ENCODE measurements at places on chromosomes 7 and 10.

DNA sequence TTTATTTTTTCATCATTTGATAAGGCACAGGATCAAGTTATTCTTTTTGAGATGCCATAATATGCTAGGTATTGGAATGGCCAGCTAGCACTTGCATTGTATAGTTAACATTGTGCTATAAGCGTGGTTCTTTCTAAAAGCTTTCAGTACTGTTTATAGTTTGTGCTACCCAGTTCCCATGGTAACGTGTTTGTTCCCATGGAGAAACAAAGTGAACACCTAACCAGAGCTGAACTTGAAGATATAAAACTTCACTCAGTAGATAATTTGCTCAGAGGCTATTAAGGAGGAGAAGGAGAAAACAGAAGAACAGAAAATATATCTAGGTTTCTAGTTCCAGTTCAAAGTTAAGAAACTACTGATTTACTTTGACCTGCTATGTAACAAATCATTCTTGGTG lies 23.6 kb upstream of the ITGB8 start:
- H3K27me3 ChIP-seq, result no peaks in the 10 kb centered on the region
- H3K4me1 ChIP-seq, result no peaks in the 10 kb centered on the region
- H3K27ac ChIP-seq, result no peak overlapping the region
- no peak for DNase-seq
- H3K4me3 ChIP-seq, result no peak overlapping the region
- H3K36me3 ChIP-seq, result no peaks in the 10 kb centered on the region

GRCh38 chr10:104938031-104938430 lies 296.9 kb downstream of the SORCS3 start:
- H3K27ac ChIP-seq, result no peak overlapping the region
- no peak for DNase-seq
- peaks cover 4% of the 10 kb centered on the region for H3K4me1 ChIP-seq
- no peaks in the 10 kb centered on the region for H3K27me3 ChIP-seq
- H3K4me3 ChIP-seq, result no peak overlapping the region
- no peaks in the 10 kb centered on the region for H3K36me3 ChIP-seq

DNA sequence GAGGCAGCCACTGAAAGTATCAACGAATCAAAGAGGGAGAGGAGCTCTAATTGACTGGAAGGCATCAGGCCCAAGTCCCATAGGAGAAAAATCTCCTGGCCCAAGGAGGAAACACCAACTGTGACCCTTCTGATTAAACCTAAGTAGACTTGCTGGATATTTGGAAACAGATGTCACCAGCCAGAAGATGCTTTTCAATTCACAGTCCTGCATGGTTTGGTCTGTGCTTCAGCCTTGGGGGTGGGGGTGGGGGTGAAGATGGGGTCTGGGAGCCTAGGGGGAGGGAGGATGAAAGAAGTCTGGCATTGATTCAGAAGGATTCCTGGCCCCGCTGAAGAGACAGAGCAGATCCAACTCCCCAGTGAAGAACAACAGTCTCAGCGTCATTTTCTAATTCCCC lies 623.7 kb downstream of the PARD3 start:
- H3K27ac ChIP-seq, result no peak overlapping the region
- H3K27me3 ChIP-seq, result peaks cover 4% of the 10 kb centered on the region
- H3K4me1 ChIP-seq, result no peaks in the 10 kb centered on the region
- no peaks in the 10 kb centered on the region for H3K36me3 ChIP-seq

- no peak overlapping the region for H3K4me3 ChIP-seq
- H3K27me3 ChIP-seq, result no peaks in the 10 kb centered on the region
Observed at GRCh38 chr7:66873476-66873875, 47.5 kb upstream of the TMEM248 start.

GRCh38 chr10:113524120-113524519 lies 28.7 kb upstream of the HABP2 start:
- no peaks in the 10 kb centered on the region for H3K4me1 ChIP-seq
- H3K36me3 ChIP-seq, result no peaks in the 10 kb centered on the region
- H3K27me3 ChIP-seq, result no peaks in the 10 kb centered on the region
- DNase-seq, result no peak

GRCh38 chr10:78830976-78831375 lies 237.8 kb upstream of the ZMIZ1 start:
- no peaks in the 10 kb centered on the region for H3K4me1 ChIP-seq
- no peak for DNase-seq
- H3K27me3 ChIP-seq, result peaks cover 3% of the 10 kb centered on the region
- H3K4me3 ChIP-seq, result no peak overlapping the region
- no peak overlapping the region for H3K27ac ChIP-seq
- H3K36me3 ChIP-seq, result no peaks in the 10 kb centered on the region

- no peaks in the 10 kb centered on the region for H3K36me3 ChIP-seq
- H3K4me1 ChIP-seq, result no peaks in the 10 kb centered on the region
- no peaks in the 10 kb centered on the region for H3K27me3 ChIP-seq
- H3K4me3 ChIP-seq, result no peak overlapping the region
- H3K27ac ChIP-seq, result no peak overlapping the region
Observed at GRCh38 chr7:42445691-42446090, 208.7 kb upstream of the GLI3 start.

DNA sequence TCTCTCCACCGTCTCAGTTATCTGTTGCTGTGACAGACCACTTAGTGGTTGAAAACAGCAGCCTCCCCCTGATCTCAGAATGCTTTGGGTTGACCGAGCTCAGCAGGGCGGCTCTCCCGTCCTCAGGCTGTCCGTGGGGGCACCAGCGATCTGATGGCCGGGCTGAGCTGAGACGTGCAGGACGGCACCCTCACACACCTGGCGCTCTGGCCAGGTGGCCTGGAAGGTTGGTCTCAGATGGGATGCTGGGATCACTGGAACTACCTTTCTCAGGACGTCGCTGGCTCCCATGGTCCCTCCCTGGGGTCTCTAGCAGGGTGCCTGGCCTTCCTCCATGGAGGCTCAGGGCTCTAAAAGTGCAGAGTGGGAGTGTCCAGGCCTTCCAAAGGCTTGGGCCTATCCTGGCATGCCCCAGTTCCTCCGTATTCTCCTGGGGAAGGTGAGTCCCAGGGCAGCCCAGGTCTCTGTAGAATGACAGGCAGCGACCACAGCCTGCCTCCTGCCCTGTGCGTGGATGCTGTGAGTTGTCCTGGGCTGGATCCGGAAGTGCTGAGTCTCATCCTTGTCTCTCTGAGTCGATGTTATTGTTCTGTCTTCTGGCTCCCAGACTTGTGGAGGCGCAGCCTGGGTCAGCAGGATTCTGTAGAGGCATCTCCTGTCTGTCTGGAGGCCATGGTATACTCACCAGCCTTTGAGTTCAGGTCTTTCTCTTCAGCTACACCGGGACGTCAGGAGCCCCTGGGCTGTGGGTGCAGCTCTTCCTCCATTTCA lies 12.2 kb upstream of the PWWP2B start:
- DNase-seq, result no peak
- no peak overlapping the region for H3K27ac ChIP-seq
- H3K27me3 ChIP-seq, result no peaks in the 10 kb centered on the region
- peaks cover 19% of the 10 kb centered on the region for H3K4me1 ChIP-seq
- no peak overlapping the region for H3K4me3 ChIP-seq

GRCh38 chr10:5744849-5745248 lies 60.2 kb downstream of the TASOR2 start:
- no peak overlapping the region for H3K27ac ChIP-seq
- no peaks in the 10 kb centered on the region for H3K27me3 ChIP-seq
- H3K4me3 ChIP-seq, result no peak overlapping the region
- no peaks in the 10 kb centered on the region for H3K4me1 ChIP-seq

DNA sequence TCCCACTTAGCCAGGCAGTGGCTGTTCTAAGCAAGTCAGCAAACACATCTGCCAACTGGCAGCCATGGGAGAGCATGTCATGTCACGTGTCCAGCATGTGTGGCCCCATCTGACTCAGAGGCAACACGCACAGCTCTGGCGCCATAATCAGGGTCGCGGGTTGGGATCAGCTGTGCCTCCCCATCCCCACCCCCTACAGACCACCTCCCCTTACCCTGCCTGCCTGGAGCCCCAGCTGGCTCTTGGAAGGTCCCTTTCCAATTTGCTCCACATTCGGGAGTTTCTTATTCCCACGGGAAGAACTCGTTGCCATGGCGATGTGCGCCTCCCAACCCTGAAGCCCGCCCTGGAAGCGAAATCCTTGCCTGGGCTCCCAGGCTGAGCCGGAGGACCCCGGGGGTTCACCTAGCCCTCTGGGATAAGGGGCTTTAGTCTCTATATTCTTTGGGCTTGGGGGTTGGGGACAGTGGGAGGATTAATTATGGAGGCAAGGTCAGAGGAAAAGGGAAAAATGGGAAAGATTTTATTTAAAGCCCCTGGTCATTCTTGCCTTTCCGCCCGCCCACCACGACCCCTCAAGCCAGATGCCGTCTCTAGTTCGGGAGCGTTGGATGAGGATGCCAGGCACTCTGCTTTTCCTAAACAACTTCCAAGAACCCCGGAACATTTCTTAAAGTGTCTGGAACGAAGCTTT lies 283.7 kb downstream of the ZEB1 start:
- H3K4me3 ChIP-seq, result peak overlapping the region; percentile 58
- no peak overlapping the region for H3K27ac ChIP-seq
- no peaks in the 10 kb centered on the region for H3K36me3 ChIP-seq

DNA sequence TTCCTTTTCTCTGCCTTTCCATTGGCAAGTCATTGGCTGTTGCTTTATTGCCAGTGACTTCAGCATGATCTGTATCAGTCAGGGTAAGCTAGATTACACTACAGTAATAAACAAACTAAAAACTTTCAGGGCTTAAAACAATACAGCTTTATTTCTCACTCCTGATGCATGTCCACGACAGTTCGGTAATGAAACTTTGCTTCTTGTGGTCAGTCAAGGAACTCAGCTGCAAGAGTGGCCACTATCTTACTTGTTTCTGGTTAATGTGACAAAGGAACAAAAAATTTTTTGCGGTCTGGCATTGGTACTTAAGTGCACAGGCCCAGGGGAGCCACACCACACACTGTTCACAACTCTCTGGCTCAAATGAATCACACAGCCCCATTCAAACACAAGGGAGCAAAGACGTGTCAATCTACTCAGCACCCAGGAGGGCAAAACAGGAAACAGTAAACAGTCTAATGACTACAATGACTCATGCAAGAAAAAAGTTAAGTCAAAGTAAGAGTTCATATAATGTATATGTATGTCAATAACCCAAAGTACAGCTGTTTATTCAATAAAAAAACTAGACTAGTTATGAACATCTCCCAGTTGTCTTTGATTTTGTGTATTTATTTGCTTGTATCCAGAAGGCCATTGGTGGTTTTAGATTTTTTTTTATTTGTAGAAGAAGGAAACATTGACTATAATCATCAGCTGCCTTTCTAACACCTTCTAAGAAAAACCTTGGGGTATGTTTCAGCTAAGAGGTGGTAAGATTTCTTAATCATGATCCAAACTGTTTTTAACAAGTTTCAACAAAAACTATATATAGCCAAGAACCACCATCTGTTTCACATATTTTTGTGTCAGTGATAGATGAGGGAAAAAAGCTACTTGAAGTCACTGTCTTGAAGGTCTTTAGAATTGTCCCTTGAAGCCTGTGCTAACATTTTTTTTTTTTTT lies 134.4 kb upstream of the FAM3C start:
- DNase-seq, result peak; percentile 71
- no peaks in the 10 kb centered on the region for H3K27me3 ChIP-seq
- no peaks in the 10 kb centered on the region for H3K4me1 ChIP-seq
- no peak overlapping the region for H3K27ac ChIP-seq
- H3K36me3 ChIP-seq, result no peaks in the 10 kb centered on the region

GRCh38 chr10:93417266-93417665 lies 64.9 kb downstream of the MYOF start:
- H3K27me3 ChIP-seq, result no peaks in the 10 kb centered on the region
- H3K36me3 ChIP-seq, result no peaks in the 10 kb centered on the region
- DNase-seq, result no peak
- peaks cover 27% of the 10 kb centered on the region for H3K4me1 ChIP-seq
- no peak overlapping the region for H3K27ac ChIP-seq
- no peak overlapping the region for H3K4me3 ChIP-seq

GRCh38 chr7:106018566-106019469 lies 55.8 kb downstream of the CDHR3 start:
- H3K36me3 ChIP-seq, result no peaks in the 10 kb centered on the region
- DNase-seq, result no peak
- H3K4me1 ChIP-seq, result peaks cover 59% of the 10 kb centered on the region

- no peak overlapping the region for H3K27ac ChIP-seq
- no peak overlapping the region for H3K4me3 ChIP-seq
- H3K4me1 ChIP-seq, result no peaks in the 10 kb centered on the region
Observed at GRCh38 chr7:134777470-134777869, 2.0 kb upstream of the CALD1 start.

DNA sequence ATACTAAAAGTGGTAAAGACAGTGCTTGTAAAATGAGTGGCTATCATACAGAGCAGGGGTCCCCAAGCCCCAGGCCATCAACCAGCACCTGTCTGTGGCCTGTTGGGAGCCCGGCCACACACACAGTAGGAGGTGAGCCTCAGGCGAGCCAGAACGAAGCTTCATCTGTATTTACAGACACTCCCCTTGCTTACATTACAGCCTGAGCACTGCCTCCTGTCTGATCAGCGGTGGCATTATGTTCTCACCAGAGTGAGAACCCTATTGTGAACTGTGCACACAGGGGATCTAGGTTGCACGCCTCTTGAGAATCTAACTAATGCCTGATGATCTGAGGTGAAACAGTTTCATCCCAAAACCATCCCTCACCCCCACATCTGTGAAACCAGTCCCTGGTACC lies 58.7 kb downstream of the ITGA8 start:
- no peaks in the 10 kb centered on the region for H3K36me3 ChIP-seq
- no peak for DNase-seq
- H3K4me3 ChIP-seq, result no peak overlapping the region
- H3K4me1 ChIP-seq, result no peaks in the 10 kb centered on the region
- H3K27ac ChIP-seq, result no peak overlapping the region

GRCh38 chr10:103745341-103746247 lies 109.8 kb downstream of the SH3PXD2A start:
- peak; percentile 50 for DNase-seq
- peaks cover 43% of the 10 kb centered on the region for H3K4me1 ChIP-seq
- H3K27ac ChIP-seq, result peak overlapping the region; percentile 31
- no peak overlapping the region for H3K4me3 ChIP-seq
- no peaks in the 10 kb centered on the region for H3K36me3 ChIP-seq

DNA sequence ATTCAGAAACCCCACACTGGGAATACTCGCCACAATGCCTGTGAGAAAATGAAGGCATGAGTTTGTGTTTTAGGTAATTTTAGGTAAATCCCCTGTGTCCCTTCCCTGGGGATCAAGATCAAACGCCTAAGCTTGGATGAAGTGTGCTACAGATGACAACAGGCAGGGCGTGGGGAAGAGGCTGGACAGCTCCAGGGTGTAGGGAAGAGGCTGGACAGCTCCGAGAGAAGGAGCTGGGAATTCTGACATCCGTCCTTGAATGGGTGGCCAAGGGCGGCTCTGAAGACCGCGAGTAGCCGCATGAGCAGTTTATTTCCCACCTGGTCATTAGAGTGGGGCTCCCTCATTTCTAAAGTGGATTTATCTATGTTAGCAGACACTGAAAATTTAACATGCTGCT lies 109.7 kb downstream of the RAMP3 start:
- no peak for DNase-seq
- peaks cover 13% of the 10 kb centered on the region for H3K27me3 ChIP-seq
- H3K4me3 ChIP-seq, result no peak overlapping the region

- no peaks in the 10 kb centered on the region for H3K36me3 ChIP-seq
- H3K27ac ChIP-seq, result no peak overlapping the region
- no peaks in the 10 kb centered on the region for H3K27me3 ChIP-seq
- no peak overlapping the region for H3K4me3 ChIP-seq
- no peak for DNase-seq
- peaks cover 27% of the 10 kb centered on the region for H3K4me1 ChIP-seq
Observed at GRCh38 chr10:50604049-50604640, 19.6 kb downstream of the SGMS1 start.
